ENCODE measurements at places on chromosomes 1 and 21.

DNA sequence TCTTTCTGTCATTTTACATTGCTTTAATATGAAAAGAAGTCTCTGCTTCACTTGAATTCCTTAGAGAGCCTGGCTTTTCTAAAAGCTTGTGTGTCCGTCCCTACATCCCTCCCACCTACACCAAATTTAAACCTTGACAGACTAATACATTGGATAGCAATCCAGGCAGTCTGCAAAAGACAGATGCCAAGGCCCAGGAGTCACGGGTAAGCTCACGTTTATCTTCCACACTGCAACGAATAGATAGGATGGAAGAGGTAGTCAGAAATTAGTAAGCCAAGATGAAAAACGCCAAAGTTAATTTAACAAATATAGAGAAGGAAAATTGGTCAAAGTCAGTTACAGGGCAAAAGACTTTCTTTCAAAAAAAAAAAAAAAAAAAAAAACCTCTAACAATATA lies 338.1 kb downstream of the SMYD3 start:
- no peak for DNase-seq

GRCh38 chr1:50208756-50209155 lies 100.0 kb downstream of the ELAVL4 start:
- DNase-seq, result no peak

DNA sequence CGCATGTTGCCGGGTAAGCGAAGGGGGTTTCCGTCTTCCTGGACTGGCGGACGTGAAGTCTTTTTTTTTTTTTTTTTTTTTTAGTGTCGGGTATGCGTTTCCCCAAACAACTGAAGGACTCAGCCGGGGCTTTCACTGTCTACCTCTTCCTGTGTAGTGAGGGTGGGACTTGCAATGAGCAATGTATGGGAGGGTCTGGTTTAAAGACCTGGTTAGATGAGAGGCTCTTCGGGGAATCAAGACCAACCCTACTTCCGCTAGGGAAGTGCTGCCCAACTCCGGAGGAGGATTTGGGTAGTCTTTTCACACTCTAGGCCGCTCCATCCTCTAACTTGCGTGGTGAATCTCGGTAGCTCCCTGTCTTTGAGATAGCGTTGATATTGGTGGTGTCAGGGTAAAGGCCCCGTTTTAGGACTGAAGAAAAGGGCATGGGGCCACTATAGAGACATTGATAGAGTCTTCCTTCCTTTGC lies 754 bp downstream of the PRRC2C start:
- DNase-seq, result peak; percentile 57

DNA sequence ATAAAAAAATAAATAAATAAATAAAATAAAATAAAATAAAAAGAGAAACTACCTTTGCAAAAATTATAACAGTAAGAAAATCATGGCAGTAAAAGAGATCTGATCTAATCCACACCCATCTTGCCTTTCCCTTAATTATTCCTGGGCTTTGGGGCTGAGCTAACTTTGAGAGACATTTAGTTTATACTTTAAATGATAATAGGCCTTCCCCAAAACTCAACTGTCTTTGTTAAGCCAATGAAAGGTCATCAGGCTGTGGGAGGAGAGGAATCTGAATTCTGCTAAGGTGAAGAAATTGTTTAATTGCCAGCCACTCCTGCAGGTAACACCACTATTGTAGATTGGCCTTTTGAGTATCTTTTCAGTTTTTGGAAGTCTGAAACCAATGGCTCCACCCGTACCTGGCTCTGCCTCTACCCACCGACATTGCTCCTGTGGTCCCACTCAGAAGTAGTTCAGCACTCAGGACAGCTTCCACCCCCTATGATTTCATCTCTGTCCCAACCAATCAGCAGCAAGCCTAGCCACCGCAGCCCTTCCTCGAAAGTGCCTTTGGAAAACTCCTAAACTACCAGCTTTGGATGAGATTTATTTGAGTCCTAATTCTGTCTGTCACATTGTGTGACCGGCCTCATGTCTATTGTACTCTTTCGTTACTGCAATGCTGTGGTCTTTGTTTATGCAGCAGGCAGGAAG lies 23.0 kb upstream of the PNRC2 start:
- no peak for DNase-seq

- DNase-seq, result no peak
These were observed 33.8 kb downstream of the PCNX2 start for GRCh38 chr1:233261695-233262094.

- DNase-seq, result no peak
These were observed 24.0 kb upstream of the DDOST start for GRCh38 chr1:20685099-20685662.

GRCh38 chr1:152899883-152900282 lies 8.5 kb upstream of the IVL start:
- no peak for DNase-seq

- DNase-seq, result no peak
These were observed 35.8 kb upstream of the JAK1 start for GRCh38 chr1:65002156-65002507.

DNA sequence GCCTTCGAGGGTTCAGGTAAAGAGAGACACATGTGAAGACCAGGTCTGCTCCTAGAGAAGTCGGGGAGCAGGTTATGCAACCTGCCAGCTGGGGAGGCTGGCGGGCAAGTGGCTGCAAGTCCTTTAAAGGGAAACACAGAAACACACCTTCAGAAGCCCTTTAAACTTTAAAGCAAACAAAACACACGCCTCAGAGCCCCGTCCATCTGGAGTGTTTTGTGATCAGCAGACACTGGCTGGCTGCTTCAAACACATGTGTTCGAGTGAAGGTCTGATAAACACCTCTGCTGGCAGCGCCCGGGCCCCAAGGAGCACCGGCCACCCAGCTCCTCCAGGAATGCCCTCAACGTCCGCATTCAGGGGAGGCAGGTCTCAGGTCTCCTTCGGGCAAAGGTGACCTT lies 15.2 kb downstream of the RIPK4 start:
- no peak for DNase-seq

- no peak for DNase-seq
These were observed 34.7 kb upstream of the SELENON start for GRCh38 chr1:25765136-25765922.

GRCh38 chr1:186837806-186838205 lies 9.1 kb downstream of the PLA2G4A start:
- no peak for DNase-seq

DNA sequence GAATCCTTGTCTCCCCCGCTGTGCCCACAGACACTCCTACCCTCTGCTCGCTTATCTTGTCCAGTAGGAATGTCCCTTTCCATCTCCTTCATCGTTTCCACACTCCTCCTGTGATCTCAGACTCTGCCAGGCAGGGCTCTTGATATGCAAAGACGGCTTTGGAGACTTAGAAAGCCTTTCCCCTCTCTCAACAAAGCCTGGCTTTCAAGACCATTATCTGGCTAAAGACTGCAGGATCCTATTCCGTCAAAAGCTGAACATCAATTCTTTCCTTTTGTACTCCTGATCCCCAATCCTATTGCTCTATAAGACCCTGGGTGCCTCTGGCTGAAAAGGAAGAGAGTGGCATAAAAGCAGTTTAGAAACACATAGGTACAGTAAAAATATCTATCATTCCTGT lies 63.9 kb downstream of the SDC3 start:
- no peak for DNase-seq

DNA sequence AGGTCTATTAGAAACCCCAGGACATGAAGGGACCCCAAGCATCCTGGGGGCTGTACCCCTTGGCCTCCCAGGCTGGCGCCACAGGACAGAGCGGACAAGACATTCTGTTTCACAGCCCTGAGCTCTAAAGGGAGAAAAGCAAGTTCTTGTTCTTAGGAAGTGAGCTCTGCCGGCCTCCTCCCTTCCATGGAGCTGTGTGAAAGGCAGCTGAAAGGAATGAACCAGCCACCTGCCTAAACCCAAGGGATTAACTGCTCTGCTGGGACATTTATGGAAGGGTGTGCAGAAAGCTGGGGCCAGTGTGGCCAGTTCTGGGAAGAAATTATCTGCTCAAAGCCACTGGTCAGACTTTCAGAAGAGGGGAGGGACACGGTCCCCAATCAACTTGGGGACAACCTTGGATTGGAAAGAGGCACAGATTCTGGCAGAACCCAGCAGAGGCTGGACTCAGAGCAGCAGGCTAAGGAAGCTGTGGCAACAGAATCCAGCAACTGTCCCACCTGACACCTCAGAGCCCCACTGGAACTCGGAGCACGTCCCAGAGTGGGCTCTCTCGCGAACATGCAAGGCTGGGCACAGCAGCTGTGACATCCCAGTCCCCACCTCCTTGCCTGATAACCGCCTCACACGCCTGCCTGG lies 2.1 kb downstream of the KLHL21 start:
- no peak for DNase-seq

GRCh38 chr1:12204140-12204539 lies 25.7 kb upstream of the VPS13D start:
- peak; percentile 55 for DNase-seq

DNA sequence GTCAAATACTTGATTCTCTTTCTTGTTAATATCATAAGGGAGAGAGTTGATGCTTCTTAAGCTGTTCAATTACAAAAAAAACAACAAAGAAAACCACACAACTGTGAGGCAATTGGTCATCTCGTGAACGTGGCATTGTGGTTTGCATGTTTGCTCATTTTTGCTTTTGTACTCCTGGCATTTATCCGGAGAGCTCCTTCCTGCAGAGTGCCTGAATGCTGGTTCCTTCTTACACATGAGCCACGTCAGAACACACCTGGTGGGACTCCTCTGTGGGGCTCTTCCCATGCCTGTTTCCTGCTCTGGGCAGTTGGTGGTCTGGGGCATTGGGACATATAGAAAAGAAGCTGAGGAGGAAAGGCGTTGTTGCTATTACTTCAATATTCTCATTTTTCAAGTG lies 25.7 kb downstream of the KCNK1 start:
- DNase-seq, result no peak

DNA sequence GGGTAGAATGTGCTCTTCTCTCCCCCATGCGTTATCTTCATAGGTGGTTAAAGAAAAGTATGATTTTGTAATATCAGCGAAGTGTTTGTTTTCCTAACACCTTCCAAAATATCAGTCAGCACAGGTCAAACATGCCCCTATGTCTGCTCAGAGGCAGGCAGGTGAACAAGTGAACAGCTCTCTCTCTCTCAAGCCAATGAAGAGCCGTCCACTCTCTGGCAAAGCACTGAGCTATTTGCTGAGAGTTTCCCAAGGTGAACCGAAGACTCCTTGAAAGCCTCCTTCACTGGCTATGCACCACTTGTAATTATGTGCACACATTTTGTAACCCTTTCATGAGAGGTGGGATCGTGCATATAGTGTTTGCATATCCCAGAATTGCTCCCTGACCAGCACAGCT lies 47.7 kb downstream of the ST6GALNAC3 start:
- no peak for DNase-seq

DNA sequence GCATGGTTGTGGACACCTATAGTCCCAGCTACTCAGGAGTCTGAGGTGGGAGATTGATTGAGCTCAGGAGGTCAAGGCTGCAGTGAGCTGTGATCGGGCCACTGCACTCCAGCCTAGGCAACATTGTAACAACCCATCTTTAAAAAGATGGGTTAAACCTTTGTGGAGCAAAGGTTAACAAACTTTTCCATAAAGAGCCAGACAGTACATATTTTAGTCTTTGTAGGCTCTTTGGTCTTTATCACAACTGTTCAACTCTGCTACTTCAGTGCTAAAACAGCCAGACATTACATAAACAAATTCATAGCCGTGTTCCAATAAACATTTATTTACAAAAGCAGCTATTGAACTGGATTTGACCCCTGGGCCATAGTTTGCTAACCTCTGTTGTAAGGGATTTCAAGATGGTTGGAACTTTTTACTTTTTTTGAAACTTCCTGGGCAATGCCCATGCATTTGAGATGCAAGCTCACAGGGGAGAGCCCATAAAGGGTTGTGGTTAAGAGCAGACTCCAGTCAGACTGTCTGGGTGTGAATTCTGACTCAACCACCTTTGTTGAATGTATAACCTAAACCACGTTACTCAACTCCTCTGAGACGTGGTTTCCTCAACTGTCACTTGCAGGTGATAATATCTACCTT lies 10.8 kb downstream of the INAVA start:
- DNase-seq, result peak; percentile 50

GRCh38 chr1:18641005-18641941 lies 10.6 kb downstream of the PAX7 start:
- no peak for DNase-seq

GRCh38 chr21:28018213-28018612 lies 974.5 kb downstream of the LTN1 start:
- DNase-seq, result no peak

- DNase-seq, result no peak
These were observed 3.2 kb downstream of the DDR2 start for GRCh38 chr1:162635418-162635817.

GRCh38 chr1:161222175-161223019 lies 1.0 kb downstream of the APOA2 start:
- DNase-seq, result no peak

DNA sequence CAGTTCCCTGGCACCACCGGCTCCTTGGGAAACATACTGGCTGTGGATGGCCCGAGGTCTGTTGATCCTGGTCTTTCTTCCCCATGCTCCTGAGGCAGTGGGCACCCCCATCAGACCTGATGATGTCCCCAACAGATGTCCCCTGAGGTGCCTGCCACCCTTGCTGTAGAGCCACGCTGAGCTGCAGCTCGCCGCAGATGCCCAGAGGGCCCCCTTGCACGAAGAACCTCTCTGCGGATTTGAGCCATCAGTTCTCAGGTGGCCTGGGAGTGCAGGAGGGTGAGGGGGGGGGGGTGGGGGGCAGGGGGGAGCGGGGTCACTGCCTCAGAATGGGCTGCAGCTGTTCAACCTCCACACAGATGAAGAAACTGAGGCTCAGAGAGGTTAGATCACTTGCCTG lies 60.9 kb downstream of the GLIS1 start:
- DNase-seq, result no peak

DNA sequence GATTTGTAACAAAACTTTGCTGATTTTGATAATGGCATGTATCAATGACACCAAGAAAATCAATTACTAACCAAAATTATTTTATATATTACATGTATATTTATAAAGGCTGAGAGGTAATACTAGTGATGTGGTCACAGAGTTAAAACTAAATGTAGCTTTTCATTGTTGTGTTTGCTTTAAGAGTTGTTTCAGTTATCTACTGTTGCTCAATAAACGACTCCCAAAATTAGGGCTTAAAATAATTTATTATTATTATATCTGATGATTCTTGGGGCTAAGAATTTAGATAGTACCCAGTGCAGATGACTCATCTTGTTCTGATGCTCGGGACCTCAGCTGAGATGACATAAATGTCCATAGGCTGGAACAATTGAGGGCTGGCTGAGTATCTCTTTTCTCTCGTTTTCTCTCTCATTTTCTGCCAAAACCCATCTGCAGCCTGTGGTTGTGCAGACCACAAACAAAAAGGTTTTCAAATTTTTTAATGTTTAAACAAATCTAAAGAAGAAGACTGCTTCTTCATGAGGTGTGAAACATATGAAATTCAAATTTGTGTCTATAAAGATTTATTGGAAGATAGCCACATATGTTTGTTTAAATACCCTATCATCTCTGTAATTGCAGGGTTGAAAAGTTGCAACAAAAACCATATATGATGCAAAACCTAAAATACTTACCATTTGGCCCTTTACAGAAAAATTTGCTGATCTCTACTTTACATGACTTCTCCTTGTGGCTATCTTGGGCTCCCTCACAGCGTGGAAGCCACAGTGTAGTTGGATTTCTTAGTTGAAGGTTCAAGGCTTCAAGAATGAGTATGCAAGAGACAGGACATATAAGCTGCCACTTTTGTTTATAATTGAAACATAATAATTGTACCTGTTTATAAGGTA lies 14.8 kb upstream of the PTPRC start:
- no peak for DNase-seq

GRCh38 chr1:51516649-51517158 lies 2.4 kb downstream of the EPS15 start:
- no peak for DNase-seq

All from activated T-cell treated with anti-CD3 and anti-CD28 coated beads for 24 hours (primary cell).